ENCODE measurements at places on chromosomes 16 and 17.

- no peak for DNase-seq
Measured at GRCh38 chr17:27533874-27534815, 77.9 kb downstream of the KSR1 start.

DNA sequence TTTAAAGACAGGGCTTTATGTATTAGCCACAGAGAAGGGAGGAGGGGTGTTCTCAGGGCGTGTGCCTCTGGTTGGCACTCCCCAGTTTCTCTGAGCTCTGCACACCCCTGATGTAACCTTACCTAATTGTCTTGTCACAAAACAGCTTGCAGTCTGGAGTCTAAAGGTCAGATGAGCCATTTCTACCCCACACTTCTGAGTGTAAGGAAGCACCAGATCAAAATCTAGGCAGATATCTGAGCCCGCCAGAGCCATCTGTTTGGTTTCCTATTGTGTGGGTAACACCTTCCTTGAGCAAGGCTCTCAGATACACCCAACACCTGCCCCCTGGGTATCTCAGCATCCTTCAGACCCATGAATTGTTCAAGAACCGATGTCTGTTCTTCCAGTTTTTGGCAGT, 15.5 kb downstream of the CDH1 start:
- DNase-seq = no peak

- no peak for DNase-seq
Measured at GRCh38 chr16:87368029-87368770, 15.4 kb downstream of the FBXO31 start.

- DNase-seq = no peak
Measured at GRCh38 chr17:50871364-50871763, 5.2 kb upstream of the TOB1 start.

- DNase-seq = no peak
Measured at GRCh38 chr17:75518201-75518600, 1.9 kb downstream of the TSEN54 start.

GRCh38 chr16:55499951-55500529, 8.8 kb upstream of the LPCAT2 start:
- peak; percentile 46 for DNase-seq

DNA sequence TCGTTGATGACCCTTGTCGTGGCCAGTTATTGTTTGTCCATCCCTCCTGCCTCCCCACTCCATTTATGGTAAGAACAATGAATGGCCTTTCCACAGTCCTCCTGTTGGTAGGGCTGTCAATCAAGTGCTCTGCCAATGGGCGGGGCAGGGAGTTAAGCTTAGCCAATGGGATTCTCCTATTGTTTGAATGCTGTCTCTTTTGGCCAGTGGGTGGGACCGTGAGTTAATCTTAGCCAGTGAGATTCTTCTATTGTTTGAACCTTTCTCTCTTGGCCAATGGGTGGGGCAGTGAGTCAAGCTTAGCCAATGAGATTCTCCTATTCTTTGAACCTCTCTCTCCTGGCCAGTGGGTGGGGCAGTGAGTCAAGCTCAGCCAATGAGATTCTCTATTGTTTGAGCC, 85.4 kb downstream of the IRX3 start:
- DNase-seq = no peak

DNA sequence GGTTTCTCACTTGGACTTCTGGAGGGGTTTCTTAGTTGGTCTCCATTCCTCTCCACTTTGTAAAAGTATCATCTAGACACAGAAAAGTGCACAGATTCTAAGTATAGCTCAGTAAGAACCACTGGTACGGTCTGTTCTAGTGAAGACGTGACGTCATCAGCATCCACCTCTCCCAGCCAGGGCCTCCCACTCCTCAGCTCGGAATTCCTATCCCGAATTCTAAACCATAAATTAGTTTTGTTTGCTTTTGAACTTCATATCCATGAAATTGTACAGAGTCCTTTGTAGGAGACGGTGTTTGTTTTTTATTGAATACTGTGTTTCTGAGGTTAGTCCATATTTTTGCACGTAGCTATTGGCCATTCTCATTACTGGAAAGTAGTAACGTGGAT, 25.5 kb downstream of the FOXK2 start:
- DNase-seq = no peak

GRCh38 chr17:81734405-81735263, 22.6 kb downstream of the SLC25A10 start:
- no peak for DNase-seq
